ENCODE measurements at places on chromosomes 1 and 21.

DNA sequence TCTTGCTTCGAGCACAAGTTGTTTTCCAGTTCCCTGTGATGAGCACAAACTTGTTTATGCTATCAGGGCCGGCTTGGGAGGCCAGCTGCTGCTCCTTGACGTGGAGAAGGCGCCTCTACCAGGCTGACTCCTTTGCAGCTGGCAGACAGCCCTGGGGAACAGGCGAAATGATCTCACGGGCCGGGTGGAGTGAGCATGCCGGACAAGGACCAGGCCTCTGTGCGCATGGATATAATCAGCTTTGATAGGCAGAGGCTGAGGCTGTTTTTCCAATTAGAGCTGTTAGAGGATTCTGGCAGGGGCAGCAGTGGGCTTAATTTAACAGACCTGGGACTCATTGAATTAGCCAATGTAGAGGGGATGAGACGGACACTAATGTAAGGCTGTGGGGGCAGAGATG, 38.9 kb downstream of the FAM163A start:
- no peak for DNase-seq

DNA sequence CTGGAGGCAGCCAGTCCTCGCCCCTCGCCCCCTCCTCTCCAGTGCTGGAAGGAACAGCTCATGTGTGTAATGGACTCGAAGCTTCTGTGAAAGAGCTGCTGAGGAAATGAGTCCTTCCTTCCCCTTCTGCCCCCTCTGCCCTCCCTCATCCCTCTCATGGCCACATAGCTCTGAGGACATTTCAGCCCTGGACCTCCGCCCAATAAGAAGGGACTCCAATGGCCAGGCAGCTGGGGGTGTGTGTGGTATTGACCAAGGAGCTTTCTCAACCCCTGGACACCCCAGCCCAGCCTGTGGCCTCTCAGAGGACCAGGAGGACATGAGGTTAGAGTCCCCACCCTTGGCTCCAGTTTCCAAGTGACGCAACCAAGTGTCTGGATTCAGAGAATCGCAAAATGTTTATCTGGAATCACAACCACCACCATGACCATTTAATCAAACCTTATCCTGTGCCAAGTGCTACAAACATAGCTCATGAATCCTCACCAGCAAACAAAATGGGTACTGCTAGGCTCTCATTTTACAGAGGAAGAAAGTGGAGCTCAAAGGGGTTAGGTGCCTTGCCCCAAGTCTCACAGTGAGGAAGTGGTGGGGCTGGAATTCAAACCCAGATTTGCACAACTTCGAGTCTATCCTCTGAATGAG, 47.8 kb upstream of the ECE1 start:
- no peak for DNase-seq

GRCh38 chr1:209884665-209885117, 53.3 kb upstream of the SYT14 start:
- DNase-seq: peak; percentile 8

GRCh38 chr1:26556111-26556510, 26.6 kb downstream of the RPS6KA1 start:
- no peak for DNase-seq

GRCh38 chr1:44246806-44247205, 33.5 kb downstream of the DMAP1 start:
- DNase-seq: no peak

GRCh38 chr1:48948562-48948961, 171.9 kb upstream of the BEND5 start:
- no peak for DNase-seq

DNA sequence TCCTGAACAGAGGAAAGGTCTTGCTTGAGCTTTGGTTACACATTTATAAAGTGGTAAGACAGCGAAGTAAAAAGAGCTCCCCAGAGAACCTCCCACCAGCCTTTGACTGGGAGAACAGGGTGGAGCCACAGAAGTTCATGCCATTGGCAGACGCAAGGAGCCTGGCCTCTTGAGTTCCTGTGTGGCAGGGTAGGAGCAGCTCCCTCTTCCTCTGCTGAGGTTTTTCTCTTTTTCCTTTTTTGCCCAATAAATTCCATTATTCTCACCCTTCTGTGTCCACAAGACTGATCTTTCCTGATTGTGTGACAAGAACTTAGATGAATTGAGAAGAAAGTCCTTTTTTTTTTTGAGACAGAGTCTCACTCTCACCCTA, 4.3 kb downstream of the THEM4 start:
- DNase-seq: peak; percentile 38

- no peak for DNase-seq
These were observed 105.8 kb downstream of the MRPL39 start for GRCh38 chr21:25501462-25501861.

- no peak for DNase-seq
These were observed 14.1 kb upstream of the CREG1 start for GRCh38 chr1:167567663-167568062.

GRCh38 chr21:34129901-34130715, 56.7 kb downstream of the MRPS6 start:
- DNase-seq: no peak

DNA sequence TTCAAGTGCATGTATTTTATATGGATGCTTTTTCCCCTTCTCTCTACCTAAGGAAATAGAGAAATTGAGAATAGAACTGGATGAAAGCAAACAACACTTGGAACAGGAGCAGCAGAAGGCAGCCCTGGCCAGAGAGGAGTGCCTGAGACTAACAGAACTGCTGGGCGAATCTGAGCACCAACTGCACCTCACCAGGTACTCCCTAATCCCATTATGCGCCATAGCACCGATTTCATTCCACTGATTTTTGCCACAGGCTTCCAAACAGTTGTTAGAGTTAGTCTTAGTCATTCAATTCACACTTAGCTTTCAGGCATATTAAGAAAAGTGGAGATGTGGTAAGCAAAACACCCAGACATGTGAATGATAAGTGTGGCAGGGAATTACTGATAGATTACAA, 122.8 kb downstream of the SDCCAG8 start:
- no peak for DNase-seq

DNA sequence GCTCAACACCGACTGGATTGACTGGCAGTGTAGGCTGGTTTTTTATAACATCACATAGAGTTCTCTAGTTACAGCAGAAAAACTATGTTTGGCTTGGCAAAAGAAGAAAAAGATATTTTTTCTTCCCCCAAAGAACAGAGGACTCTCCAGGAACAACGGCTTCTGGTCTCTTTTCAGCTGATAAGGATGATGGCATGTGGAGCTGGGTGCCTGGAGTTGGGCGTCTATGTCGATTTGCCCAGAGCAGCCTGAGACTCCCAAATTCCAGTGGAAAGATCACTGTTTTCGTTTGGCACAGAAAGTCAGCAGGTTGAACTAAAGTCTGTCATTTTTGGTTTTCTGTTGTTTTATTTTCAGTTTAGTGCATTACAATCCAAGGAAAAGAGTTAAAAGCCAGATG, 91.1 kb downstream of the SMYD2 start:
- no peak for DNase-seq

DNA sequence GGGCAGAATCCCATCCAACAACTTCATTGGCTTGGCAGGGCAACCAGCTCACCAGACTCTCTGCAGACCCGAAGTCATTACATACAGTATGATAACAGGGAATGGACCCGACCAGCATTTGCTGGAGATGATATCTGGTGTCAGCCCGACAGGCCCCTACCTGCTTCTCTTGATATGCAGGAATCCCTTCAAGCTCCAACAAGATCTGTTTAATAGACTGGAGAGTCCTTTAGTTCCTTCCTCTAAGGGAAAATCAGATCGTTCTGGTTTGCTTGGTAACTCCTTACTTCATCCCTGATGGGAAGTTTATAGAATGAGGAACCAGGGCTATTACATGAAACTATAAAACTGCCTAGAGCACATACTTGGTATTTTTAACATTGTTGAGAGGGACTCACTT, 61.2 kb downstream of the EDARADD start:
- no peak for DNase-seq

GRCh38 chr1:197675583-197676208, 99.6 kb downstream of the DENND1B start:
- DNase-seq: no peak

DNA sequence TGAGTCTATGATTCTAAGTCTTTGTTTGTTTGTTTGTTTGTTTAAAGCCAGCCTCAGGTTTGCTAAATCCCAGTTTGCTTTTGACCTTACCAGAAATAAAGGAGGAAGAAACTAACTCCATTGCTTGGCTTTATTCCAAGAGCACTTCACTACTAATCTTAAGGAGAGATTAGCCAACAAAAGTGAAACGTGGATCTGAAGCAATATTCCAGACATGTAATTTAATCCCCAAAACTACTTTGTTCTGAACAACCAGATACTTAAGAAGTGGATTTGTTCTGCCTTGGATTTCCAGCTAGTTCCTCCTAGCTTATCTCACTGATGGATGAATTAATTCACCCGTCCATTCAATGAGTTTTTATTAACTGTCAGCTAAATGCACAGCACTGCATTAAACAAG, 15.9 kb upstream of the CEP350 start:
- no peak for DNase-seq

- DNase-seq: no peak
These were observed 96.1 kb upstream of the KCNA3 start for GRCh38 chr1:110770832-110771231.

DNA sequence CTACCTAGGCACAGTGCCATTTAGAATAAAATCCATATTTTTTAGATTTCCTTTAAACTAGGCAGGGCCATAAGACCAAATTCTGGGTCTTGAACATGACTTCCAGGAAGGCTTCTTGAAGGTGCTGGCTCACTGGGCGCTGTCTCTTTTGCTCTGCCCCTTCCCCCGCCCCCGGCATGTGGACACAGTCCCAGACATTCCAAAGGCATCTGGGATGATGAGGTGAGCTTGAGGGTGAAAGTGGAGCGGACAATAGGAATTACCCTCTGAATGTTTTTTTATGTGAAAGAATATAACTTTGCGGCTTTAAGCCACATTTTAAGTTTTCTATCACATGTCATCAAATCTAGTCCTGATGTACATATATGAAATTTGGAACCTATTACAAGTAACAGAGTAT, 29.4 kb downstream of the RWDD3 start:
- no peak for DNase-seq

DNA sequence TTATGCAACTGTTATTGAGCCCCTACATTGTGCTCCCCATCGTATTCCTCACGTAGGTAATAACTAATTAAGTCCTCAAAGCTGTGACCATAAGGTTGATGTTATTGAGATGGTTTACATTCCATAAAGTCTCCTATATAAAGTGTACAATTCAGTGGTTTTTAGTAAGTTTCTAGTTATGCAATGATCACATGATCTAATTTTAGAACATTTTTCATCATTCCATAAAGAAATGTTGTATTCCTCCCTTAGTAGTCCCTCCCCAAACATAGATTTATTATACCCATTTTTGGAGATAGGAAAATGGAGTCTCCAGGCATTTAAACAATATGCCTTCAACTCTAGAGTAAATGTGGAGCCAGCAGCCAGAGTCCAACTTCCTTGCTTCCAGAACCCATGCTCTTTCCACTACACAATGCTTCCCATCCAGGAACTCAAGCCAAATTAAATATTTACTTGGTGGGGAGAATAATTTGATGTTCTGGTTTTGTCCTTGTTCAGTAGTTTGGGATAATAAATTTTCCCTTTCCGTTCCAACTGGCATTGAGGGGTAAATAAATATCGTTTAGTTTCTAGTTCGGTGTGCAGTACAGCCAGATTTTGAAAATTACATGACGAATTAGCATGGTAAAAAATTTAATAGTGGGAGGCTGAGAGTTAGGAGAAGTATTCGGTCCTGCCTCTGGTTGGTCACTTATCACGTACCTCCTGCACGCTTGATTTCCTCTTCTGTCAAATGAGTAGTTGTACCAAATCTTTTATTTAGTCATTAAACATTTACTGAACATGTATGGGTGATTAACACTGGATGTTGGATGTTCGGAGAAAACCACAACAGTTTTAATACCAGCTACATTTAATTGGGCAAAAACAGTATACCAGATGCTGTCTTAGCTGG, 66.3 kb downstream of the CACHD1 start:
- DNase-seq: no peak

- no peak for DNase-seq
These were observed 5.9 kb upstream of the SIPA1L2 start for GRCh38 chr1:232635778-232636356.

GRCh38 chr1:78722947-78723346, 73.3 kb downstream of the IFI44 start:
- DNase-seq: no peak

GRCh38 chr1:54507033-54507870, 40.8 kb upstream of the ACOT11 start:
- DNase-seq: no peak

- no peak for DNase-seq
These were observed 48.7 kb downstream of the TTLL7 start for GRCh38 chr1:83950106-83950661.

DNA sequence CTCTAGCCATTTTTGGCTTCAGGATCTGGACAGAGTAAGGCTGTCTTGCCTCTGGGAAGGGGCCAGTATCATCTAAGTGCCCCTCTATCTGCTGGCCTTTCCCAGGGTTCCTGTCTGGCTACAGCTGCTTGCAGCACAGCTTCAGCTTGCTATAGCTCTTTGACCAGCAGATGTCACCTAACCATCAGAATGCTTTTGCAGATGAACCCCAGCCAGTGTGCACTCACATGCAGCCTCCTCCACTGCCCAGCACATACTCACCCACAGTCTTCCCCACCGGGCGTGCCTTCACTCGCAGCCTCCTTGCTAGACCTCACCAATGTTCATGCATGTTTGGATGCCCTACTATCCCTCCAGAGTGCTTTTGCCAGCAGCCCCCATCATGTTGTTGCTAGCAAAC, 769.0 kb downstream of the BRINP3 start:
- no peak for DNase-seq

DNA sequence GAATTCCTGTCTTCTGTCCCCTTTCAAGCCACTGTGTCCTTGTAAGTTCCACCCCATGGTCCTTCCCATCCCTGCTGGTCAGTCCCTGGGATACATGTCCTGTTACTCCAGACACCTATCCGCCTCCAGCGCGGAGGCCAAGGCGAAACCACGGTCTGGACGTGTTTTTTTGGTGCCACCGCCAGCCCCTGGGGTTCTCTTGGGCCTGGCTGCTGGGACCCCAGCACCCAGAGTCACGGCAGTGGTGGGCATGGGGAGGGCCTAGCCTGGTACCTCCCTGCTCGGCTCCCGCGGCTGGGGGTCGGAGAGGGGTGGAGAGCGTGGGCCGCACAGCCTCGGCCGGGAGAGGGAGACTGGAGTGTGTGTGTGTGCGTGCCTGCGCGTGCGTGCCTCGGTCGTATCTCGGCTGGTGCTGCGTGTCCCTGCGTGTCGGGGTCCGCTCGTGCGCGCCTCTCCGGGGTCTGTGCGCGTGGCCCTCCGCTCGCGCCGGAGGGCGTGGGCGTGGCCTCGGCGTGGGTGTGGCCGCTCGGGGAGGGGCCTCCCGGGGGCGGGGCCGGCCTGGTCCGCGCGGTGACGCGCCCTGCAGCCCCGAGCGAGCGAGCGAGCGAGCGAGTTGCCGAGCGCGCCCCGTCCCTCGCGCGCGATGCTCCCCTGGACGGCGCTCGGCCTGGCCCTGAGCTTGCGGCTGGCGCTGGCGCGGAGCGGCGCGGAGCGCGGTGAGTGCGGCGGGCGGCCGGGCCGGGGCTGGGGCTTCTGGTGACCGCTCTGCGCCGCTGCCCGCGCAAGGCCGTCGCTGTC, at the start of gene VWA1:
TSS of gene VWA1 (plus strand) at position 585 of the 798 bp plus-strand sequence. CDS start at position 644, 59 bp downstream.
- DNase-seq: peak; percentile 64
